Stomach (tissue), 19 donors: ENCODE measurements at places on chromosomes 1 and 21. TPM values are rescaled to one million over a fixed set of nuclear protein-coding genes. Genes with fewer than 3 reads are reported as not detected.

- no peak for DNase-seq
- no peaks in the 10 kb centered on the region for H3K36me3 ChIP-seq
- H3K4me1 ChIP-seq, result peaks cover 25% of the 10 kb centered on the region
- H3K4me3 ChIP-seq, result no peak overlapping the region
- H3K27me3 ChIP-seq, result no peaks in the 10 kb centered on the region
These were observed 10.4 kb downstream of the ZNF697 start for GRCh38 chr1:119637710-119638109.

DNA sequence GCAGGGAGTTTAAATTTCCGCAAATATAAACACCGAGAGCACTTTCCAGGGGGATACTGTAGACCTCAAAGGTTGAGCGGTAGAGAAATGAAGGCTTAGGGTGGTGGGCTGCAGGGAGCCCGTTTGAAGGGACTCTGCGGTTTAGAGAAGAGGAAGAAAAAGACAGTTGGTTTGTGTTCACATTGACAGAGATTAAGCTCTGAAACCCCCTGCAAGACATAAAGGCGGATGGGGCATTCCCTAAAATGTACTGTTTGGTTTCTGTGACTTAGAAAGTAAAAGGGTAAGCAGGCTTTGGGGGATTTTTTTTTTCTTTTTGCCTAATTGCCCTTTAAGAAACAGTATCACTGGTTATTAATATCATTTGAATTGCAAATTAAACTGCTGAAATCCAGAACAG, 1.3 kb downstream of the KAZN start:
- no peak for DNase-seq
- peak overlapping the region; percentile 47 for H3K4me3 ChIP-seq
- H3K4me1 ChIP-seq, result peaks cover 23% of the 10 kb centered on the region
- H3K36me3 ChIP-seq, result no peaks in the 10 kb centered on the region
- H3K27ac ChIP-seq, result no peak overlapping the region
- peaks cover 72% of the 10 kb centered on the region for H3K27me3 ChIP-seq

- no peaks in the 10 kb centered on the region for H3K27me3 ChIP-seq
- H3K36me3 ChIP-seq, result peaks cover 23% of the 10 kb centered on the region
- no peak overlapping the region for H3K4me3 ChIP-seq
- DNase-seq, result no peak
- peaks cover 6% of the 10 kb centered on the region for H3K4me1 ChIP-seq
- H3K27ac ChIP-seq, result no peak overlapping the region
These were observed 23.4 kb downstream of the DSTYK start for GRCh38 chr1:205188098-205188497.

ESPN gene
- polyA plus RNA-seq, result 18.0 TPM

- H3K4me3 ChIP-seq, result no peak overlapping the region
- no peak for DNase-seq
- no peaks in the 10 kb centered on the region for H3K36me3 ChIP-seq
- H3K4me1 ChIP-seq, result no peaks in the 10 kb centered on the region
- H3K27ac ChIP-seq, result no peak overlapping the region
These were observed 429.9 kb upstream of the ZRANB2 start for GRCh38 chr1:71510725-71511124.

SLC35F3 gene
- 0.50 TPM for polyA plus RNA-seq

CRP gene
- not detected for polyA plus RNA-seq

CLEC20A gene
- not detected for polyA plus RNA-seq

- H3K27ac ChIP-seq, result no peak overlapping the region
- H3K36me3 ChIP-seq, result no peaks in the 10 kb centered on the region
- DNase-seq, result no peak
These were observed 207.4 kb upstream of the NRIP1 start for GRCh38 chr21:15272171-15272570.

GRCh38 chr1:66278260-66279021, 255.5 kb upstream of the SGIP1 start:
- no peak for DNase-seq
- H3K4me3 ChIP-seq, result no peak overlapping the region
- H3K27ac ChIP-seq, result no peak overlapping the region
